ENCODE measurements at places on chromosomes 1 and 21. TPM values are rescaled to one million over a fixed set of nuclear protein-coding genes. Genes with fewer than 3 reads are reported as not detected.

- no peak for DNase-seq
These were observed 88.6 kb downstream of the ZBTB18 start for GRCh38 chr1:244139655-244140054.

DNA sequence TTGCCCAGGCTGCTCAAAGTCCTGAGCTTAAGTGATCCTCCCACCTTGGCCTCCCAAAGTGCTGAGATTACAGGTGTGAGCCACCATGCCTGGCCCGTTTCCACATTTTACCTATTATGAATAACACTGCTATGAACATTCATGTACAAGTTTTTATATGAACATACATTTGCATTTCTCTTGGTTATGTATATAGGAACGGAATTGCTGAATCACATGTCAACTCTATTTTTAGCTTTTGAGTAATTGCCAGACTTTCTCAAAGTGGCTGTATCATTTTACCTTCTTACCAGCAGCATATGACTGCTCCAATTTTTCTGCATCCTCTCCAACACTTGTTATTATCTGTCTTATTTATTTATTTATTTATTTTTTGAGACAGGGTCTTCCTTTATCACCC, 2.7 kb downstream of the SPATA21 start:
- no peak for DNase-seq

DNA sequence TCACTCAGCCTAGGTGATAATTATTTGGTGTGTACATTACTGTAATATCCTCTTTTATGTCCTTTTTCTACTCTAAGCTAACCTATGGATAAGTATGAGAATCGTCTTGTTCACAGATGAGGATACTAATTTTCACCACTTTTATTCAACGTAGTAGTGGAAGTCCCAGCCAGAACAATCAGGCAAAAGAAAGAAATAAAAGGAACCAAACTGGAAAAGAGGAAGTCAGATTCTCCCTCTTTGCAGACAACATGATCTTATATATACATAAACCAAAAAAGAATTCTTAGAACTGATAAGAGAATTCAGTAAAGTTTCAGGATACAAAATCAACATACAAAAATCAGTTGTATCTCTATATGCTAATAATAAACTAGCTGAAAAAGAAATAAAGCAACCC, 12.6 kb upstream of the RGL1 start:
- DNase-seq: no peak

DNA sequence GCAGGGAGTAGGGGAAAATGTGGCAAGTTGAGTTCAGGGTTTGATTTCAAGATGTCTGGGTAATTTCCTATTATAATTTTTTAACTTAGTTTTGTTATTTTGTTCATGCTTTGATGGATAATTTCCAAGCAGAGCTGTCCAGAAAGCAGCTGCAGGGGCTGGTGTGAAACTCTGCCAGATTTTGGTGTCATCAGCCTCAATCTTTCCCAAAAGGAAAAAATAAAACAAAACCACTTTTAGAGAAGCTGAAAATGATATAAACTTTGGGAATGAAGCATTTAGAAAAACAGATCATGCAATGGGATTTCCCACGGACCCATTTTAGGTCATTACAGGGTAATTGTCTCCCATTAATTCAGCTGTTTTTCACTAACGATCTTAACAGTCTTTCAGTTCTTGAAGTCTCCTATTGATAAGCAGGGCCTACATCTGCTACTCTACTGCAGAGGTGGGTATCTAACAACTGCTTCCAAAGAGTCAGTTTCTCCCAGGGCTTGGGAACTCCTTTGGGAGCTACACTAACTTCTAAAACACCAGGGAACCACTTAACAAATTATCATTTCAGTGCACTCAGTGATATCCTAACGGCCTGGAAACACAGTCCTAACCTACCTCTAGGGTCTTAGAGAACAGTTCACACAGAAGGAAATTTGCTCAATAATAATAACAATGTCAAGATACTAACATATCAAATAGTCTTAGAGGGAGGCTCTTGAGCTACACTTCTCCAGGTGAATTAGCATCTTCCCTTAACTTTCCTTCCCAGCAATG, 12.3 kb downstream of the ZNF436 start:
- DNase-seq: no peak

SNRPE gene
- 167 TPM for total RNA-seq

All from epithelial cell of proximal tubule (primary cell).